ENCODE measurements at places on chromosomes 11 and 22.

- no peak for DNase-seq
Observed at GRCh38 chr22:27919942-27920755, 1.1 kb upstream of the PITPNB start.

DNA sequence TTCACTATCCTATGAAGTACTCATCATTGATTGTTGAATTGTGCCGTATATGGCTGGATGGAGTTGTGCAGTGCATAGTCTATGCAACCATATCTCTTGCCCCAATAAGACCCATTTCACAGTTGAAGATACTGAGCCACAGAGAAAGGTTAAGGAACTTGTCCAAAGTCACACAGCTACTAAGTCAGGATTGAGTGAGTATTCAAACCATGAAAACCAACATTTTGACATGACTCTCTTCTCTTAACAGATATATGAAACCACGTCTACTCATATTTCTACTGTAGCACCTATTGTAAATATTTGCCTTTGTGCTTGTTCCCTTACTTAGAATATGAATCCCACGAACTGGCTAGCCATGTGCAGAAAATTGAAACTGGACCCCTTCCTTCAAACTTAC is 58.1 kb downstream of the MAML2 start:
- no peak for DNase-seq

DNA sequence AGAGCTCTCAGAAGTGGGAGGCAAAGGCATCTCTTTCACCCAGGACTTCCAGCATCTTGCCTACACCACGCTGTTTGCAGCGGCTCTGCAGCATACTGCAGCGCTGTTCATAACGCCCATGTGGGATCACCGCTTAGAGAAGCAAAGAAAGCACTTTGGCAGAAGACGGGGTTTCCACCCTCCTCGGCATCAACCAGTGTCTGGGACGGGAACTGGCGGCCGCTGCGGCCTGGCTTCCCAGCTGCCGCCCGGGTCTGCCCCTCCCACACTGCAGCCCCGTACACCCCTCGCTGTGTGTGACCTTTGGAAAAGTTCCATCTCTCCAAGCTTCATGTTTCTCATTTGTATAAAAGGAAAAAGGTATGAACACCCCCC is 545 bp upstream of the TIRAP start:
- peak; percentile 26 for DNase-seq

GRCh38 chr22:30868663-30869385 is 99.8 kb downstream of the MORC2 start:
- DNase-seq, result no peak

DNA sequence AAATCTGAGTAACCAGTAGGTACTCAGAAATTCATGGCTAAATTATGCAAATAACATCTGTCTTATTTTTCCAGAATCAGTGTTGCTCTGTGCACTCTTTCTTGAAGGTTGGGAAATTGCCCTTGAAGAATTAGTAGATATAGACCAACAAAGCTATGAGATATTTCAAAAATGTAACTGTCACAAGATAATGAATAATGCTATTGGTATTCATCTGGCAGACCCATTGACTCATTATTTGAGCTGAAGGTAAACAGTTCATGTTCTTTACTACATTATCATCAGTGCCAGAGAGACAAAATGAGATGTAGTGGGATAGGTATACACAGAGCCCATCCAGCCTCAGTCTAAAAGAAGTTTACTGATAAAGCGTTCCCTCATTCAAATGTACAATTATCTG is 274.7 kb downstream of the CASP12 start:
- no peak for DNase-seq

DNA sequence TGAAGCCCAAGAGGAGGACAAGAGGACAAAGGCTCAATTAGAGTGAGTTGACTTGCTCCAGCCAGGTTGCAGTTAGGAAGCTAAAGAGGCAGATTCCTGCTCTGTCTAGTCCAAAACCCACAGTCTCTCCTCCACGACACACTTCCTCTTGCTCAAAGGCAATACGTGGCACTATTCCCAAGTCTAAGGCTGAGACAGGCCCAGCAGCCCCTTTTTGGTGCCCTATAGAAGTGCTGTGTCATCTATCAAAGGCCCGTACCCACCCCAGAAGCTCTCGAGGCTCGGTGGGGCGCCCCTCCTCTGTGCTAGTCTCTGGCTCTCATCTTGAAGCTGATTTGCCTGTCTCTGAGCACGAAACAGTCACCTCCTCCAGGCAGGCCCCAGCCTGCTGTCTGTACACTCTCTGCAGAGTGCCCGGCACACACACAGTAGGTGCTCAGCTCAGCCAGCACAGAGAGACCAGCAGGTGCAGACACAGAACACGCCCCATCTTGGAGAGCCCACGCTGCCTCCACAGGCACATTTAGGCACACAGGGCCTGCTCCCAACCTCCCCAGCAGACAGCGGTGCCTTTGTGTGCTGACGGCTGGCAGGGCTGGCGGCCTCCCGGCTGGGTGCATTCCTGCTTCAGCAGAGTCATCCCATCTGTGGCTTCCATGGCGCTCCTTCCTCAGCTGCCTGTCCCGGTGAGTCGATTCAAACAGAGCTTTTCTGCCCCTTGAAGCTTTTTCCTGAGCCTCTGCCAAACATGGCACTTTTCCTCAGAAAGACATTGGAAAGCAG is 52.8 kb downstream of the MYH9 start:
- peak; percentile 53 for DNase-seq

DNA sequence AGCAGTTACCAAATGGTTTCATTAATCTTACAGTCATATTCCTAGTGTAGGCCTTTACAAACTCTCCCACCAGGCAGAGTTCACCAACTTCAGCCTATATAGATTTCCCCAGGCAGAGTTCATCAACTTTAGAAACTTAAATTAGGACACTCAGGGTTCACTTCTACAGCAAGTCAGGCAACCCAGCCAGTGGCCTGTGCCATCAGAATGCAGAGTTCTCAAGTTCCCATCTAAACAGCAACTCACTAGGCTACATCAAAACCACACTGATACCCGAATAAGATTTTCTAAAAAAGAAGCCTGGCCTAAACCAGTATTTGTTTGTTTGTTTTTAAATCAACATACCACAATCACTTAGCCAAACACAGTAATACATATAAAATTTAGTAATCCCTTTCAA is 33.7 kb downstream of the PICALM start:
- DNase-seq, result no peak

DNA sequence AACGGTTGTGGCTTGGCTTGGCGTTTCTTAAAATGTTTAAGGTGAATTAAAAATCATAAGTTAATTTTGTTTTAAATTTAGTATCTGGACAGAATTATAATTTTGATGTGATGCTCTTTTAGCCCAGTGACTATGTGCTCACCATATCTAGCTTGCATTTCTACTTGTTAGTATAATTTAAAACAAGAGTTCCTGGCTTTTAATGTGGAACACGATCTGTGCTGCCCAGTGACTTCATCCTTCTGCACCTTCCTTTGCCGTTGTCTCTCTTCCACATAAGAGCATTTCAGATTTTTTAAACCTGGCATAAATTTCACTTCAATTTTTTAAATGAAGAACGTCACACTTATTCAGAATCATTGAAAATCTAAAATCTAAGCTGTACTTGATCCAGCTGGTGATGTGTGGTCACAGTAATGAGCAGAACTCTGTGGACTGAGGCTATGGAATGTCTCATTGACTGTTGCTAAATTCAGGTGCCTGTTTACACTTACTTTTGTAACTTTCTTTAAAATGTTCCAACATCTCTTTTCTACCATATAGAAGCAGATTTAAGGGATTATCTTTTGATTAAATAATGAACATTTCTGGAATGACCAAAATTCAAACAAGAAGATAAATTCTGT is 75.4 kb upstream of the ADSL start:
- no peak for DNase-seq

DNA sequence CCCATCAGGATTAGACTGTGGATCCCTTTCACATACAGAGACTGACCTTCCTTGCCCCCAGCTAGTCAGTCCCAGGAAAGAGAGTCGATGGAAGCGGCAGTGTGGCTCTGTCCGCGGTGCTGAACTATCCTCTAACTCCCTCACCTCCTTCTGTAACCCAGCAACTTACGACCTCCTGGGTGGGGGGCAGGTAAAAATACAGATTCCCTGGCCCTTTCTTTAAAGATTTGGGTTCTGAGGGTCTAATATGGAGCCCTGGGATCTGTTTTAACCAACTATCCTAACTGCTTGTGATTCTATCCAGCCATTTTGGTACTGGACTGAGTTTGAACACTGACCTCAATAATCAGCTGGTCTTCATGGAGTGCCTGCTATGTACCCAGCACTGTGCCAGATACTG is 23.2 kb downstream of the MFNG start:
- DNase-seq, result no peak

DNA sequence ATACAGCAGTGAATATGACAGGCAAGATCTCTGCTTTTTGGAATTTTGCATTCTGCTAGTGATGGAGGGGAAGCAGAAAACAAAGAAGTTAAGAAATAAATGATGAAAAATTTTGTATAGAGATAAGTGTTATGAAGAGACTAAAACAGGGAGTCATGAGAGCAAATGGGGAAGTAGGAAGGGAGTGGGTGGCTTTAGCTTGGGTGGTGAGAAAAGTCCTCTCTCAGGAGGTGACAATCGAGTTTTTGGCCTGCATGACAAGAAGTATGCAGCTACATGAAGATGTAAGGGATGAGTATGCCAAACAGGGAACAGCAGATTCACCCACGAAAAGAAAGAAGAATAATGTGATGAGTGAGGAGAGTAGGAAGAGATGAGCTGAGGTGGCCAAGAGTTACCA is 80.7 kb upstream of the MPPED2 start:
- no peak for DNase-seq

DNA sequence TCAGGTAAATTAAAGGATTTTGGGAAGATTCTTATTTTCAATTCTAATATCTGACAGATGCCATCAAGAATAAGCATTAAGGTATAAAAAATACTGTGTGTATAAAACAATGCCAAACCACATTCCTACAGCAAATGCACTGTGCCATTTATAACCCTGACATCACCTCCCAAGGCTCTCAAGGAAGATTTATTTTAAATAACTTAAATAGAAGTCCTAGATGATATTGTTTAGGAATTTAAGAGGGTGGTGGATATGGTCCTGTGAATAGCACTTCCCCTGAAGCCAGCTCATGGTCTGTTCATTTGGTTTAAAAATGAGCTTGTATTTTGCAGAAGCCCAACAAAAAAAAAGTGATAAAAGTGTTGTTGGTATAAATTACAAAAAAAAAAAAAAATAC is 32.1 kb downstream of the PPIL2 start:
- no peak for DNase-seq

GRCh38 chr11:68552542-68552941 is 92.0 kb downstream of the PPP6R3 start:
- no peak for DNase-seq

- no peak for DNase-seq
Observed at GRCh38 chr11:75625991-75626888, 42.6 kb downstream of the MAP6 start.

DNA sequence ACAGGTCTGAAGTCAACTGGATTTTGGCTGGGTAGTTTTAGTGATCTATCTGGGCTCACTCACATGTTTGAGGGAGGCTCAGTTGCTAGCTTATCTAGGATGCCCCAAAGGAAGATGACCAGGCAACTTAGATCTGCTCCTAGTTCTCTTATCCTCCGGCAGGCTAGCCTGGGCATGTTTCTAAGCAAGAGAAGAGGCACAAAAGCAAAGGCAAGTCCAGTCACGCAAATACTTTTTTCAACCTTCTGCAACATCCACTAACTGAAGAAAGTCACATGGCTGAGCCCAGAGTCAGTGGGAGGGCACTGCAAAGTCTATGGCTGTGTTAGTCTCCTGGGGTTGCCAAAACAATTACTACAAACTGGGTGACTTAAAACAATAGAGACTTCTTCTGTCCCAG is 32.9 kb upstream of the FSHB start:
- no peak for DNase-seq

GRCh38 chr11:88353835-88354496 is 16.4 kb upstream of the CTSC start:
- DNase-seq, result no peak

- DNase-seq, result no peak
Observed at GRCh38 chr22:17140022-17140421, 18.9 kb upstream of the TMEM121B start.

DNA sequence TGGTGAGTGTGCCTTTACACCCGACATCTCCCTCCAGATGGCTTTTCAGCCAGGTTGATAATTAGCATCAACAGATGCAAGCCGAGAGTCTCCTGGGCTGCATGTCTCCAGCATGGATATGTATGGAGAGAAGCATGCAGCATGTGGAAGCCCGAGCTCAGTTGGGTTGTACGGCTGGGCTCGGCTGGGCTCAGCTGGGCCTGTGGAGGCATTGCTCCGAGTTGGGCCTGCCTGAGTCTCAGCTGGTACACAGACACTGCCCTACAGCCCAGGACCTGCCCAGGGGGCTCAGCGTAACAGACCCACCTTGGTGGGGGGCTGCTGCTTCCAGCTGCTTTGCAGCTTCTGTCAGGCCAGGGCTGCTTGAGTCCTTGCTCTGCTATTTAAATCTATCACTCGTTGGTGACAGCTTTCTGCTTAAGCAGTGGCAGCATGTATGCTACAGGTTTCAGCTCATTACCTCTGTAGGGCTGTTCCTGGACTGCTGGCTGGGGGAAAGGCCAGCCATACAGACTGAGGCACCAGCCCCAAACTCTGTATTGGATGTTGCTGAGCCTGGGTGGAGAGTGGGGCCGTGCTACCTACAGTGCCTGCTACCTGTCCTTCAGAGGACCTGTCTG is 115.5 kb downstream of the TEAD1 start:
- DNase-seq, result no peak

GRCh38 chr22:49686495-49687219 is 141.0 kb downstream of the BRD1 start:
- no peak for DNase-seq

DNA sequence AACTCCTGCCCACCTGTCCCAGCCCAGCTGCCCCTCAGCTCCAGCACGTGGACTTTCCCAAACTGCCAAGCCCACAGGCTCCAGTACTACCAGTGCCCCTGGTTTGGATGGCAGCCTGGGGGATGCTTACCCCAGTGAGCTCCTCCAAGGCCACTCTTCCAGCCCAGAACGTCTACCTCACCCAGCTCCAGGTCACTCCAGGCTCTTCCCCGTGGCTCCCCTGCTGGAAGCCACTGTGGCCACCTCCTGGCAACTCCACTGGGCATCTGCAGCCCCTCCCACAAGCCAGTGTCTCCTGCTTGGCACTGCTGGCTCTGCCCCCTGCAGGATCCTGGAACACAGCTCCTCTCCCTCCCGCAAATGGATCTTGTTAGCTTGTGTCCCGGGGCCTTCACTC is 29.3 kb downstream of the LMO1 start:
- no peak for DNase-seq
